Hypothalamus (tissue), 51 donors: ENCODE measurements at places on chromosomes 4 and X.

- DNase-seq: no peak
Observed at GRCh38 chrX:37075892-37076595, 67.9 kb downstream of the FAM47C start.

DNA sequence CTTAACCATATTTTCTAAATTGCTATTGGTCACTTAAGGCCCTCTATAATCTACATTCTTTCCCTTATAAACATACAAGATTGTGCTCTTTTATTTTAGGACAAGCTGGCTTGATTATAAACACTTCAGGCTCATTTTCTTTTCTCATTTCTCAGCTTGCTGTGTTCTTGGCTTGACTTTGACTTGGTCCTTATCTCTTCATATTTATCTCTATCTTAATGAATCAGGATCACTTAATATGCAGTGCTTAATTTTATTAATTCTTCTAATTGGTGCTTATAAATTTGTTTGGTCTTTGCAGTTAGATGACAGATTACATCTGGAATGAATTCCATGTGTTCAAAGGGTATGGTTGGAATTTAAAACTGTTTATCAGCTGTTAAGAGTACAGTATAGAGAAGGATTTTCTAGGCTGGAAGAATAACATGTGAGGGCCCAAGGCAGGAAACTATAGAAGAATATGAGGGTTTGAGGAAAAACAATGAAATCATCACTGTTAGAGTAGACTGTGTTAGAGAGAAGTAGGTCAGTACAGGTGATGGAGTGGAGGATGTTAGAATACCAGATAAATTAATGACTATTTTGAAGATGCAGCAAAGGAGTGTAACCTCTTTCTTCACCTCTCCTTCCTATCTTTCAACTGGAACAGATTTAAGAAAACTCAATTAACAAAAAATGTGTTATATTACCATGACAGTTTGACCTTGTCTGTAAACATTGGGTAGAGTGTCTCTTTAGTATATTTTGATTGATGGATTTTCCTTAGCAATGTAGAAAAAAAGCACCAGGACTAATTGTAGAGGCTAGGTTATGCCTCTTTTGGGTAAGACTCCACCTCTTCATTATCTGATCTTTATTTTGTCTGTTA is 169.6 kb downstream of the RAPGEF2 start:
- DNase-seq: no peak

- DNase-seq: no peak
Observed at GRCh38 chrX:111854556-111855490, 21.2 kb upstream of the TRPC5OS start.

DNA sequence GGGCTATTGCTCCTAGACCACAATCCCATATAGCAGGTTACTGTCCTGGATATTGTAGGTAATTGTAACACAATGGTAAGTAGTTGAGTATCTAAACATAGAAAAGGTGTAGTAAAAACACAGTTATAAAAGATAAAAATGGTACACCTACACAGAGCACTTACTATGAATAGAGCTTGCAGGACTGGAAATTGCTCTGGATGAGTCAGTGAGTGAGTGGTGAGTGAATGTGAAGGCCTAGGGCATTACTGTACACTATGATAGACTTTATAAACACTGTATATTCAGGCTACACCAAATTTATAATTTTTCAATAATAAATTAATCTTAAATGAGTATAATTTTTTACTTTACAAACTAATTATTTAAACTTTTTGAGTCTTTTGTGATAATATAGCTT is 425.7 kb downstream of the PABPC4L start:
- no peak for DNase-seq

DNA sequence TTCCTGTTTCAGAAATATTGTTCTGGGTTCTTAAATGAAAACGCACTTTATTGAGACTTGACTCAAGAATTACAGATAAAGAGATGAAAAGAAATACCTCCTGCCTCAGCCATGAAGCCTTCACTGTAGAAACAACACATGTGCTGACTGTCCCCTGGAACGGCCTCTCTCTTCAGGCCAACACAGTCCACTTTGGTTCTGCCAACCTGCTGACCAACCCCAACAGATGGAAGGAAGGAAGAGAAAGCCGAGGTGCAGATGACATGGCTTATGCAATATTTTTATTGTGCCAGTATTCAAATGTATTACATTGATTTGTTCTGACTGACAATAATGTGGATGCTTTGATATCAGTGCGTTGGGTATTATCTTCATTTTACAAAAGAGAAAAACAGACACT is 171.0 kb downstream of the CPEB2 start:
- DNase-seq: no peak

GRCh38 chr4:112807083-112807482 is 170.1 kb downstream of the LARP7 start:
- no peak for DNase-seq

- DNase-seq: no peak
Observed at GRCh38 chrX:104430742-104431119, 135.3 kb upstream of the IL1RAPL2 start.

DNA sequence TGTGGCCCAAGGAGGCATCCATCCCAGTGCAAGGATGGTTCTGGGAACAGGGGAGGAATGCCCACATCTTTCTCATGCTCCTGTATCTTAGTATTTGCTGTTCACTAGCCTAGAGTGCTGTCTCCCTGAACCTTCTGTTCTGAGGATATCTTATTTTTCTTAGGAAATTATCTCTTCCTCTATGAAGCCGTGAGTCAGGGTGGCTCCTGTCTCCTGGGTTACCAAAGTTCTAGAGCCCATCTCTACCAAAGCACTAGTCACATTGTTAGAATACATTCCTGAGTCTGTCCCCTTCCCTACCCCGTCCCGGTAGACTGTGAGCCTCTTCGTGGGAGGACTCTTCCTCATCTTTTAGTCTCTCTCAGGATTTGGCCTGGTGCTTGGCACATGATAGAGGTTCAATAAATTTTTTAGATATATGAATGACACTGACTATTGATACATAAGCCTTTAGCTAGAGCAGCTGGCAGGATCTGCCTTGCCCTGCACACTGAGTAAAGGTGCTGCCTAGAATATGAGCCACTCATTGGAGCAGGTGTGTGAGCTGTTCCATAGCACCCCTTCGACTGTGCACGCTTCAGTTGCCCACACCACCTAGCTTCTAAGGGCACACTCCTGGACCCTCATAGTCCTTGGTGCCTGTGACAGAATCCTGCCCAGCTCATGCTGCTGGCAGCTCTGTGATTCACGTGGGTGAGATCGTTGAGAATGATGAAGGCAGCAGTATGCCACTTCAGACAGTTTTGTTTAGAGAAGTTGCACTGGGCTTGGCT is 13.3 kb downstream of the CXCR3 start:
- DNase-seq: no peak

DNA sequence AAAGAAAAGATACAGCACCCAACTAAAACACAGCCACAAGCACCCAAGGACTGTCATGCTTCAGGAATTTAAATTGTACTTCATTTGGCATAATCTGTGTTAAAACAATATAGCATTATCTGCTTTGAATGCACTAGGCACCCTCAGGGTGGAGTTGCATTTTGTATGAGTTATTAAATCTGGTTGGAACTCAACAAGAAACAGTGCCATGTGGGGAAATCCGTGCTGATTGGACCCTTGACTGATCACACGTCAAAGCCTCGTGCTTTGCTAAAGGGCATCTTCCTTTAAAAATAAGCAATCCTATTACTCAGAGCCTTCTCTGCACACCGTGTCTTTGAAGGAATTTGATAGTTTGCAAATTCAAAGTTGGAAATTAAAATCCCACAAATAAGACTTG is 35.4 kb downstream of the IGFBP7 start:
- DNase-seq: no peak

GRCh38 chr4:184815046-184815877 is 10.5 kb downstream of the ACSL1 start:
- DNase-seq: peak; percentile 43

DNA sequence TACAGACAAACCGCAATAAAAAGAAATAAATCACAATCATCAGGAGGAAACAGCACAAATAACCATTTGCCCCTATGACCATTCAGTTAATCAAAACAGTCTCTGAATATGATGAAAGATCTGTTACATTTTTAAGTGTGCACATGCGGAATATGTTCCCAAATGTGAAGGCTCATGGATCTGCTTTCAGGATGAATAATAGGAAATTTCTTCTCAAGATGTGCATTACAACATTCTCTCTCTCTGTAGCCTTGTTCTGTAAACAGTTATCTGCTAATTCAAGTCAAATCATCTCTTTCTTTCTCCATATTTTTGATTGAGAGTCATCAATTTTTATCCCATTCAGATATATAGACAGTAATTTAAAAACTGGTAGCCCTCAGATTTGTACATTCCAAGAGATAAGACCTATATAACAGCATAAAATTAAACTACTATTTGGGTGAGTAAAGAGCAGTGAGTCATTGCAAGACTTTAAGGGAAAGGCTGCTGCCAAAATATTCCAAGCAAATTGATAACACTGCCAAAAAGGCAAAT is 433.9 kb upstream of the ATOH1 start:
- no peak for DNase-seq

- no peak for DNase-seq
Observed at GRCh38 chrX:132443196-132444135, 45.4 kb downstream of the MBNL3 start.

GRCh38 chr4:134888156-134888555 is 686.6 kb upstream of the PABPC4L start:
- DNase-seq: no peak

DNA sequence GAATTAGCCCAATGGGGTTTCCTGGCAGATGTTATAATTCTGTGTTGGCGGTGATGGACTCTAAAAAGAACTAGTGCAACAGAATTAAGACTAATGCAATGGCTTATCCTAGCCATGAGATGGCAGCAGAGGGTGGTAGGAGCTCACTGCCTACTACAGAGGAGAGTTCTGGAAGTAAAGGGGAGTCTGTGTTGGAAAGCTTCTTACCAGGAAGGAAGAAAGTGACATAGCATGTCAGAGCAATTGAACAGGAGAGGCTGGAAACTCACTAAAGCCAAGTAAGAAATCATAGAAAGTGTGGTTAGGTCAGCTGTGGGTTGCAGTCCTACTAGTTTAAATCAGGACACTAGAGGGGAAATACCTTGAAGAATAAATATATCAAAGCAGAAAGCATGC is 6.3 kb upstream of the TRPC5OS start:
- DNase-seq: no peak

DNA sequence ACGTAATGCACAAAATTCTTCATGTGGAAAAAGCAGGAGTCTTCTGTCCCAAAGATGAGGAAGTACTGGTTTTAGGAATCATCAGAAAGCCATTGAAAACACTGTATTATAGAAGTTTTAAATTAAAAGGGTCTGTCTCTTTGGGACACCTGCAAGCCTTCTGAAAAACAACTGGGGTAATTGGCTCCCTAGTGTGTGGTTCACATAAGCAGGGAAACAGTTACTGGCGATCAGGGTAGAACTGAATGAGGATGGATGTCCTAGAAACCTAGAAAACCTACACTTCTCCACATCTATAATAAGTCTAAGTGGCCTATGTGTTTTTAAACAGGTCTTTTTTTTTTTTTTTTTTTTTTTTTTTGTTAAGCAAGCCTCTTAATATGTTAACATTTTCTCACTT is 945.5 kb upstream of the PCDH10 start:
- DNase-seq: no peak

GRCh38 chrX:118156254-118156952 is 39.8 kb upstream of the KLHL13 start:
- DNase-seq: no peak

- no peak for DNase-seq
Observed at GRCh38 chr4:136302566-136302965, 1229.7 kb downstream of the PCDH18 start.

- DNase-seq: peak; percentile 0
Observed at GRCh38 chrX:16695079-16695676, 17.3 kb downstream of the CTPS2 start.

- DNase-seq: no peak
Observed at GRCh38 chrX:10769195-10769594, 148.8 kb upstream of the MID1 start.

GRCh38 chr4:3515646-3516045 is 16.6 kb downstream of the LRPAP1 start:
- no peak for DNase-seq

GRCh38 chr4:48815483-48815882 is 15.4 kb upstream of the OCIAD1 start:
- DNase-seq: no peak

GRCh38 chr4:141645611-141646340 is 9.4 kb downstream of the IL15 start:
- DNase-seq: no peak

DNA sequence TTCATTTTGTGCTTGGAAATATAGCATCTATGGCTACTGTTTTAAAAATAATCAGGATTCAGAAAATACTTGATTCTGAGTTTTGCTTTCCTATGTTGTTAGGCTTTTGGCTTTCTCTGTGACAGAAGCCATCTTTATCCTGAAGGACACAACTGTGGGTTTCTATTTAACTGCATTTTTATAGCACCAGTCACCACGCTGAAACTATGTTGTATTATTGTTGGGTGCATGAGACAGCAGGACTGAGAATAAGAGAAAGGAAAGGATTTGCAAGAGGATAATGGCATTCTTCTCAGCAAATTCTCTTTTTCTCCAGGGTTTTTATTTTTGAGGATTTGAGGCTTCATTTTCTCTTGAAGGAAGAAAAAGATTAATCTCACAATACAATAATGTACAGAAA is 10.1 kb upstream of the NEUROG2 start:
- no peak for DNase-seq

- no peak for DNase-seq
Observed at GRCh38 chr4:129344058-129344457, 248.1 kb downstream of the C4orf33 start.

DNA sequence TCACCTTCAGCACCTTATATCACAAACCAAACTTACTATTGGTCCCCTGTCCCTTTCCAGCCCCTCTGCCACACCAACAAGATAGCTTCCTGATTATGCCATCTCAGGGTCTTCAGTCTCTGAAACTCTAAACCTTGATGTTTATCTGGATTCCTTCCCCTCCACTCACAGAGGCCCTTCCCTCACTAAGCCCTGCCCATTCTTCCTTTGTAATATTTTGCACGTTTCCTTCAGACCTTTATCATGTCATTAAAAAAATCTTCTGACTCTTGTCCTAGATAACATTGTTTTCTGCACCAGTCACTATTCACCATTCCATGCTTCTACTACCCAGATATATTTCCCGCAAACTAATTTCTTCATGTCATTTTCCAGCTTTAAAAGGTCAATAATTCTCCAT is 17.7 kb upstream of the CEP135 start:
- DNase-seq: no peak

- DNase-seq: no peak
Observed at GRCh38 chr4:88230969-88231771, 53.2 kb downstream of the PPM1K start.

DNA sequence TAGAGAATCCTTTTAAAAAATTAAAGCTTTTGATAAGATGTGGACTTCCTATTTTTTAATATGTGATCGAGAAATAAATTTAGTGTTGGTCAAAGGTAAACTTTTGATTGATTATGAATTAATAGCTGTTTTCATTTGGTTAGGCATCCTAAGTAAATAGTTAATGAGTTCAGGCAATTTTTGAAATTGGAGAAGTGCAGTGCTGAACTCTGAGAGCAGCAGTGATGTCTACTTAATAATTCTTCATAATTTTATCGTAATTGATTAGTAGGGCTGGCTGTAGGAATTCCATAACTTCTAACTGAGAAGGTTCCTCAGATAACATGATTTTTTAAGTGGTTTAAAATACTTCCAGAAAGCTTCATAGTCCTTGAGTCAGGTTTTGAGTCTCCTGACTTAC is 1.5 kb downstream of the MND1 start:
- no peak for DNase-seq

GRCh38 chrX:39952989-39953388 is 144.8 kb downstream of the BCOR start:
- no peak for DNase-seq

GRCh38 chr4:23878912-23879732 is 10.7 kb downstream of the PPARGC1A start:
- DNase-seq: no peak

- no peak for DNase-seq
Observed at GRCh38 chr4:17324386-17324830, 187.5 kb downstream of the QDPR start.

GRCh38 chr4:68476191-68476590 is 28.9 kb downstream of the TMPRSS11E start:
- DNase-seq: no peak
